ENCODE measurements at places on chromosomes 6 and 20. TPM values are rescaled to one million over a fixed set of nuclear protein-coding genes. Genes with fewer than 3 reads are reported as not detected.

XKR7 gene
- total RNA-seq = not detected

PTCHD4 gene
- total RNA-seq = not detected

REPS1 gene
- total RNA-seq = 50.5 TPM

DNA sequence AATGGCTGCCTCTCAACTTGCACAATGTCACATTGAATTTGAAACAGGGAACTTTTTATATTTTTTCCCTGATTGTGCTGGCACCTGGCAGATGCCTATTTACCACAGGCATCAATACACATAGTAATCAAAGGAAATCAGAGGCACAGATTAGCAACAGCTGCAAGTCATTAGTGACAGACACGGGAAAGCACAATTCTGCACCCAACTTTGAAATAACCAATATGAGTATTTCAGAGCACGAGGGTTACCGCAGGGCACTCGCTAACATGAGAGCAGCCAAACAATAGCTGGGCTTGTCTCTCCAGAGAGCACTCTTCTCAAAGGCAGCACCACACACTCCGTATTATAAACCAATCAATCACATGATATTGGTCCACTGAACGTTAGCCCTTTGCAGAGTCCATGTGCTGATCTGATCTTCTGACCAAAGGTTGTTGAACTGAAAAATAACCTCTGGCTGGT lies 149.5 kb downstream of the RNF144B start:
- no peak overlapping the region for H3K4me3 ChIP-seq
- no peak overlapping the region for H3K27ac ChIP-seq
- no peaks in the 10 kb centered on the region for H3K4me1 ChIP-seq
- peaks cover 14% of the 10 kb centered on the region for H3K27me3 ChIP-seq

GRCh38 chr20:49724408-49725223 lies 10.9 kb upstream of the B4GALT5 start:
- peaks cover 15% of the 10 kb centered on the region for H3K4me1 ChIP-seq
- DNase-seq = no peak
- H3K27ac ChIP-seq = no peak overlapping the region
- peak overlapping the region; percentile 11 for H3K4me3 ChIP-seq

TUBB2B gene
- not detected for total RNA-seq

- peaks cover 19% of the 10 kb centered on the region for H3K4me1 ChIP-seq
- peaks cover 5% of the 10 kb centered on the region for H3K36me3 ChIP-seq
- H3K27me3 ChIP-seq = no peaks in the 10 kb centered on the region
- no peak for DNase-seq
- H3K27ac ChIP-seq = no peak overlapping the region
- H3K4me3 ChIP-seq = no peak overlapping the region
These were observed 26.9 kb downstream of the STK35 start for GRCh38 chr20:2128542-2128941.

GRCh38 chr6:149224399-149224798 lies 93.1 kb upstream of the TAB2 start:
- no peak for DNase-seq
- H3K4me1 ChIP-seq = peaks cover 7% of the 10 kb centered on the region
- no peak overlapping the region for H3K27ac ChIP-seq
- H3K27me3 ChIP-seq = no peaks in the 10 kb centered on the region
- peaks cover 33% of the 10 kb centered on the region for H3K36me3 ChIP-seq
- no peak overlapping the region for H3K4me3 ChIP-seq

NFYA gene
- total RNA-seq = 47.7 TPM

DNA sequence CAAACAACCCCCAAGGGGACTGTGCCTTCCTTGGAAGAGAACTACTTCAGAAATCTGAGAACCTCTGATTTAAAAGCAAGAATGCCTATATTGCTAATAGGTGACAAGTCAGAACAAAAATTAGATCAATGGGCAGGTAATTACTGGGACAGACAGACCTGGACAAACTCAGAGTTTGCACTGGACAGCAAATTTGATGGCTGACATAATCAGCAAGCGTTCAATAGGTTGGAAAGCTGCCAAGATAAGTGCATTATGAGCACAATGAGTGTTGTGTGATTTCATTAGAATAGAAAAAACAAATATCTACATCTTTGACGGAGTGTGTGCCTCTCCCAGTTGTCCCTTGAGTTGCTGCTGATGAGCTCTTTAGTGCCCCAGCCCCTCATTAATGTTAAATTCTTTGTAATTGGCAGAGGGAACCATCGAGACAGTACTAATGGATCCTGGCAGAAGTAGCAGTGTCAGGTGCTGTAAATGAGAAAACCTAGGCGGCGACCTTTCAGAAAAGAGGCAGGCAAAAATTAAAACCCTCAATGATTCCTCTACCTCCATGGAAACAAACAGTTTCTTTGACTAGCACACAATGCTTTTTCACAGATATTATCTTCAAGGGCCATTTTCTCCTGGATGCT lies 116.5 kb upstream of the COL21A1 start:
- no peak for DNase-seq
- H3K36me3 ChIP-seq = no peaks in the 10 kb centered on the region
- no peaks in the 10 kb centered on the region for H3K4me1 ChIP-seq
- H3K27ac ChIP-seq = no peak overlapping the region
- peaks cover 3% of the 10 kb centered on the region for H3K27me3 ChIP-seq

DNA sequence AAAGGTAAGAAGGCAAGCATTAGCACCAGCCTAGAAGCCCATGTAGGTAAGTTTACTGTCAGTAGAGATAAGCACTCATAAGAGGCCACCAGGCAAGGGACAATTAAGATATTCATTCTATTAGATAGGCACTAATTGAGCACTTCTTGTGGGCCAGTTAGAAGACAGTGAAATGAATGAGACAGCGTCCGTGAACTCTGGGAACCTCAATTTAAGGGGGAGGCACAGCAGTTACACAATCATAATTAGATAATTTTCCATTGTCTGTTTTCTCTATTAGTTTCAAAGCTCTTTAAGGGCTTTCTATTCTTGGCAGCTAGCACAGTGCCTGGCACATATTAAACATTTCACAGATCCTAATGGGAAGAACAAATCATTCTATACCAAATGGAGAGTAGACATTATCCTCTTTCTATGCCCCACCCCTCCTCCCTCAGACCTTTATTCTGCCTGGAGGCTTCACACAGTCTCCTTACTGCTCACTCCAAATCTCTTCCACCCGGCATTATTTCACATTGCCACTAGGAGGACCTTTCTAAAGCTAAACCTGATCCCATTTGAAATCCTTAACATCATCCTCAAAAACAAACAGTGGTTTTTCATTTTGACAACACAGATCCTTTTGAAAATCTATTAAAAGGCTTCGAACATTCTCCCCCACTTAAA lies 529.6 kb downstream of the ADGRB3 start:
- H3K27ac ChIP-seq = no peak overlapping the region
- no peaks in the 10 kb centered on the region for H3K36me3 ChIP-seq
- no peak overlapping the region for H3K4me3 ChIP-seq
- H3K4me1 ChIP-seq = no peaks in the 10 kb centered on the region
- DNase-seq = no peak

- no peak overlapping the region for H3K4me3 ChIP-seq
- DNase-seq = no peak
- H3K36me3 ChIP-seq = peaks cover 19% of the 10 kb centered on the region
- peaks cover 11% of the 10 kb centered on the region for H3K4me1 ChIP-seq
These were observed 59.8 kb downstream of the GOPC start for GRCh38 chr6:117542493-117542892.

DNA sequence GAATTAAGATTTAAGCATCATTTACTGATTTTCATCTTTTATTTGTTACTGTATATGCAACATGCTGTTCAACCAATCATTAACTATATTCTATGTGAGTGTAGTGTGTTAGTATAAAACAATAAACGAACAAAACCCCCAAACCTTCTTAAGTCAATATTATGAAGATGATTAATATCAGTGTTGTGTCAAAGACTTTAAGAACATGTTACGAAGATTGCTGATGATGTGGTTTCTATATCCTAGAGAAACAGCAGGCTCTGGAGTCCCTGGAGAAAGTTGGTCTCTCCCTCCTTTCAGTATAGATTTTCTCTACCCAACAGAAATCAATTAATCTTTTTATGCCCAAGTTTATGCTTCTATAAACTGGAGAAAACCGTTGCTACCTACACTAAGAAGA lies 393.8 kb upstream of the HSF2 start:
- H3K4me1 ChIP-seq = peaks cover 4% of the 10 kb centered on the region
- H3K27ac ChIP-seq = no peak overlapping the region
- no peak for DNase-seq

GRCh38 chr6:50952092-50952907 lies 133.6 kb downstream of the TFAP2B start:
- H3K27me3 ChIP-seq = no peaks in the 10 kb centered on the region
- no peak overlapping the region for H3K4me3 ChIP-seq
- H3K4me1 ChIP-seq = no peaks in the 10 kb centered on the region
- no peak overlapping the region for H3K27ac ChIP-seq

DNA sequence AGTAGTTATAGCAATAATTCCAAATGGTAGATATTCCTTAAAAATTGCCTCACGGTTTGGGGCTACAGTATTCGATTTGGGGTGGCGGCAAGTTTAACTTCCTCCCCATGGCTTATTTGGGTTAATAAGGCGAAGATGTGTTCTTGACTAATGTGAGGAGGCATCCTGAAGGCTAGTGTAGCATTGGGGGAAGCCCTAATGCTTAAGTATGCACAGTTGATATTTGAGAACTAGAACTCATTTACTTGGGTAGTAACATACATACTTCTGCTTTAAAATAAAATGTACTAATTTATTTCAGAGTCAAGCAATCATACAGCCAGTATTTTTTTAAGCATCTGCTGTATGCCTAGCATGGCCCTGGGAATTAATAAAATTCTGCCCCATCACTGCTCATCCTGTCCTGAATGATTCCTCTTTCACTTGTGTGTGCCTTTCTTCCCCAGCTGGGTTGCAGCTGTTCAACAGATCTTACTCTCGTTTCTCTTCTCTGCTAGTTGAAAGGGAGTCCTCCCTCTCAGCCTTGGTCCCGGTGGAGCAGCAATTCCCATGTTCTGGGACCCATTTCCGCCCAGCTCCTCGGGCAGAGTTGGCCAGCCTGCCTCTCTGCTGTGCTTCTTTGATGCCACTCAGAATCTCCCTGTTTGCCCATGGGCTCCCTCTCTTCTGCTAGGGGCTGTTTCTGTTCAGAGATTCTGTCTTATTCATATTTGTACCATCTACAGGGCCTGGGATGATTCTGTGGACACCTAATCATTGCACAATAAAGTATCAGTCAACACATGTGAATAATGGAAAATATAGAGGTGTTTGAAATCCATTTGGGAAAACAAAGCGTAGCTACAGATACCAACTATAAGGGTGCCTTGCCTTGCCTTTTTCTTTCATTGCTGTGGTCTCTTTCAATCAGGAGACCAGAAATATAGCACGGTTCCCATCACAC lies 104.8 kb downstream of the ARID1B start:
- peaks cover 12% of the 10 kb centered on the region for H3K36me3 ChIP-seq

DNA sequence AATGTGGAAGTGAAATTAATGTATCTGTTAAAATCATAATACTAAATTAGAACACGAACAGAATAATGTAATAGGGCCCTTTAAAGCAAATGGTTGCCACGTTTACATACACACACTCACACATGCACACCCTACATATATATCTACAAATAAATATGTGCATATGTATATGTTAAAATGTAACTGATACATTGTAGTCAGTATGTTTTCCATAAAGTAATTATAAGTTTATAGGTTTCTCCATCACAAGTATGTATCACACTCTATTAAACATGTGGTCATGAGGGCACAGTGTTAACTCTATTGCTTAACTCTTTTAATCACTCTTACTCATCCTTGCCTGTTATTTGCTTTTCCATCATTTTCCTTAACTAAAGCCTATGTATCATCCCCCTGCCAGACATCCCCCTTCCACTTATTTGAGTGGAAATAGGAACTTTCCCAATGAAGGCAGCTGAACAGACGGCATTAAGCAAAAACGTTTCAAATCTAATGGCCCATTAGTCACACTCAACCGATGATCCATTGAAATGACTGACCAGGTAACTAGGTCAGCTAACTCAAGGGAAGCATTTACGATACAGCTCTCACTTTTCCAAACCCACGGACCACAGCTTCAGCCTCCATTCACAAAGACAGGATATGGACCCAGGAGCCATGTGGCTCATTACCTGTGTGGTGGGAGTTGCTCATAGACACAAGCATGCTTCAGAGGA lies 89.3 kb downstream of the HAO1 start:
- H3K27me3 ChIP-seq = peaks cover 4% of the 10 kb centered on the region
- H3K4me1 ChIP-seq = no peaks in the 10 kb centered on the region
- no peak for DNase-seq
- no peaks in the 10 kb centered on the region for H3K36me3 ChIP-seq
- H3K4me3 ChIP-seq = no peak overlapping the region

DNA sequence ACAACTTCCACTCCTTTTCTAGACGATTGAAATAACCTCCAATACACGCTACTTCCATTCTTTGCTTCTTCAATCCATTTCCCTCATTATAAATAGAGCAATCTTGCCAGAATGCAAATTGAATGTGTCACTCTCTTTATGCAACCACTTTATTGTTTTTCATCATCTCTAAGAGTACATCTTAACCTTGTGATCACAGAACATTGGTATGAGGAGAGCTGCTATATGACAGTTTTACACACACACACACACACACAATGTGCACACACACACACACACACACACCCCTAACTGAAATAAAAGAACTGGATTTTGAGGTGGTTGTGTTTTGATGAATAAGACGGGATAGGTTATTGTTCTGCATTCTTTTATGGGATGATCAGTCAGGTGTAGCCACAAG lies 187.0 kb downstream of the HDGFL1 start:
- H3K27ac ChIP-seq = no peak overlapping the region
- H3K27me3 ChIP-seq = no peaks in the 10 kb centered on the region
- no peak for DNase-seq
- no peaks in the 10 kb centered on the region for H3K36me3 ChIP-seq
- no peaks in the 10 kb centered on the region for H3K4me1 ChIP-seq
- no peak overlapping the region for H3K4me3 ChIP-seq

- no peak for DNase-seq
- H3K4me1 ChIP-seq = peaks cover 1% of the 10 kb centered on the region
- peaks cover 33% of the 10 kb centered on the region for H3K27me3 ChIP-seq
- H3K4me3 ChIP-seq = no peak overlapping the region
These were observed 4.0 kb upstream of the CAP2 start for GRCh38 chr6:17389274-17389847.

GRCh38 chr20:13913572-13913971 lies 76.8 kb downstream of the SEL1L2 start:
- H3K4me1 ChIP-seq = peaks cover 2% of the 10 kb centered on the region
- no peak overlapping the region for H3K4me3 ChIP-seq
- no peak for DNase-seq
- no peak overlapping the region for H3K27ac ChIP-seq

DNA sequence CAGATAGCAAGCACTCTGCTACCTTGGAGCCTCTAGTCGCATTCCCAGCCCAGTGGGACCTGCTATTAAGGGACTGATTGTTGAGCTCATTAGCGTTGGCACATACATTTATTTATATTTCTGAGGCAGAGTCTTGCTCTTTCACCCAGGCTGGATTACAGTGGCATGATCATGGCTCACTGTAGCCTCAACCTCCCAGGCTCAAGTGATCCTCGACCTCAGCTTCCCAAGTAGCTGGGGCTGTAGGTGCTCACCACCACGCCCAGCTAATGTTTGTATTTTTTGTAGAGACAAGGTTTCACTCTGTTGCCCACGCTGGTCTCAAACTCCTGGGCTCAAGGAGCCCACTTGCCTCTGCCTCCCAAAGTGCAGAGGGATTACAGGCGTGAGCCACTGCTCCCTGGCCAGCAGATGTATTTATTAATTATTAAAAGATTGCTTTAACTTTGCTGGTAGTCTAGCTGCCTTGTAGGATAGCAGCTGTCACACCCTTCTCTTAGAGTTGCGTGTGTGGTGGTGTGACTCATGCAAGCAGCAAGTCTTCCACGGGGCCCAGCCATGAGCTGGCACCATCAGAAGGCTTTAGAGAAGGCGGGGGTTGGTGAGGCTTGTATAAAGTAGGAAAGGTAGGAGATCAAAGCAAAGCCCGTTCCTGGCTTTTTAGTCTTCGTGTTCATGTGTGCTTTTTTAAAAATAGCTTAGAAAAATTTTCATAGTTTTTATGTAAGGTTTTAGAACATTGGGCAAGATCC lies 16.5 kb downstream of the ACTR5 start:
- peaks cover 15% of the 10 kb centered on the region for H3K36me3 ChIP-seq
- H3K27ac ChIP-seq = no peak overlapping the region
- no peak for DNase-seq
- no peak overlapping the region for H3K4me3 ChIP-seq
- peaks cover 7% of the 10 kb centered on the region for H3K4me1 ChIP-seq

All from activated naive CD8-positive, alpha-beta T cell treated with anti-CD3 and anti-CD28 coated beads, Interleukin-2, amount 10 ng/mL, durations not matched to agents 7 days and 5 days (primary cell).